Lung (tissue), 17 donors: ENCODE measurements at places on chromosomes 6 and 20. TPM values are rescaled to one million over a fixed set of nuclear protein-coding genes. Genes with fewer than 3 reads are reported as not detected.

DNA sequence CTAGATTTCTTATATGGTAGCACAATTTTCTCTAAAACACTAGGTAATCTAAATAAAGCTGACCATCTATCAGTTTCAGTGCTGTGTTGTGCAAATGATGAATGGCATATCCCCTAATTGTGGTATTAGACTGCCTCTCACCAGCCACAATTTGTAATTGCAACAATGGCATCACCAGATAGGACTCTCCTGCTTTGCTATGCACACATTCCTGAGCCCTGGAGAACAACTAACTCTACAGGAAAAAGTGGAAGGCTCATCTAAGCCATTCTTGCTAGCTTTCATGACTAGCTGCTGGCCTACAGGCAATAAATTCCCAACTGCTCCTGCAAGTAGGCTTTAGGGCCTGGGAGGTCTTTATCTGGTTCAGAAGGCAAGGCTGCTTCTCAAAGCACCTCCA, 974.1 kb downstream of the EYS start:
- no peak for DNase-seq

GRCh38 chr6:156169371-156169770, 607.8 kb upstream of the ARID1B start:
- no peak for DNase-seq

DNA sequence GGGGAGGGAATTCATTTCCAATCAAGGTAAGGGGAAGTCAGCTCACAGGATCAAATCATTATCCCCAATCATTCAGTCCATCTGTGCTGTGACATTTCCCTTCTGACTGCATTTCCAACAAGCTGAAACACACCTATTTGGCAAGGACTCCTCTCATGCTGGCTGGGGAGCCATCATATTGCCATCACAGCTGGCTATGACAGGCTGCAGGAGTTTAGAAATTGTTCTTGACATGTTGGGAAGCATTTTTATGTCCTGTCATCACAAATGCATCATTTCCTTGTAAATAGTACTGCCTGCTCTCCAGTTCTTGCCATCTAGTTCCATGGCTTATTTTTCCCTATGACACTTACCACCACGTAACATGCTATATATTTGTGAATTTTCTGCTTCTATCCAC, 113.9 kb upstream of the TMEM170B start:
- no peak for DNase-seq

DNA sequence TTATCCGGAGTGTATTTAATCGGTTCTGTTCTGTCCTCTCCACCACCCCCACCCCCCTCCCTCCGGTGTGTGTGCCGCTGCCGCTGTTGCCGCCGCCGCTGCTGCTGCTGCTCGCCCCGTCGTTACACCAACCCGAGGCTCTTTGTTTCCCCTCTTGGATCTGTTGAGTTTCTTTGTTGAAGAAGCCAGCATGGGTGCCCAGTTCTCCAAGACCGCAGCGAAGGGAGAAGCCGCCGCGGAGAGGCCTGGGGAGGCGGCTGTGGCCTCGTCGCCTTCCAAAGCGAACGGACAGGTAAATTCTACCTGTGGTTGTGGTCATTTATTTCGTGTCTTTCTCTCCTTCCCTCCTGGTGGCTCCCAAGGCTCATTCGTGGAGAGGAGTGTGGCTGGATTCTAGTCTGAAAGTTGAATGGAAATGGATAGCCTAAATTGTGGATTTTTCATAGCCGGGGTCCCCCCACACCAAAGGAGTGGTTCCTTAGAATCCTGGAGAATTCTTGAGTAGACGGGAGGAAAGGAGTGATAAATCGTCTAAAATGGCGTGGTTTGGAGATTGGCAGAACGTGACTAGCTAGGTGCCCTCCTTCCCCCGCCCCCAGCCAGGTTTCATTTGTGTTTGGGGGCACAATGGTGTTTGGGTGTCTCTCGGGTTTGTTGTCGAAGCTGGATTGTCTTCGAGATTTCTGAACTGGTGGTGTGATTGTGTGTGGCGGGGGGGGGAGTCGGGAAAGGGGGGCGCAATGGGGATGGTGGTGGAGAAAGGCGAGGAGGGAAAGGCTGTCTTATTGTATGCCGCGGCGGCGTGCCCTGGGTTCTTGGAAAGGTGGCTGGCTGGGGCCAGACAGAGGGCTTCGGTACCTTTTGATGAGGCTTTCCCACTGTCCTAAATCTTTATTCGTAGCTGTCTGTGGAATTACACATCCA, 673 bp downstream of the MARCKS start:
- DNase-seq: peak; percentile 81

DNA sequence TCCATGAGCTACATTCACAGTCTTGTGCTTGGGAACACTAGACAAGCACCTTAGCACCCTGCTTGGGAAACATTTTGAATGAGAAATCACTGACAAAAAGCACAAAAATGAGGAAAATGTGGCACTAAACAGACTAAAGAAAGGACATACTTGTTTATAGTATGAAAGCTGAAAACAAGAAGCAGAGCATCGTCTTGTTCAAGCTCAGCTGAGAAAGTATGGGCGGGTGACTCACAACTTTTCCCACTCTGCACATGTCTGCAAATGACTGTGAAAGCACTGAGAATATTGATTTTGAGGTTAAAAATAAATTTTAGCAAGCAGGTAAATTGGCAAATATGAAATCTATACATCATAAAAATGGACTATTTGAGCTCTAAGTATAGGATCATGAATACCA, 725.3 kb downstream of the COL12A1 start:
- no peak for DNase-seq

The EBF4 gene
- total RNA-seq: 8.2 TPM

- DNase-seq: no peak
These were observed 22.0 kb downstream of the STXBP5 start for GRCh38 chr6:147226163-147226724.

GRCh38 chr20:49420811-49421295, 61.6 kb downstream of the KCNB1 start:
- DNase-seq: no peak

The CST4 gene
- total RNA-seq: not detected

GRCh38 chr20:33522256-33522820, 32.4 kb downstream of the CBFA2T2 start:
- no peak for DNase-seq

GRCh38 chr6:169794317-169795055, 43.1 kb downstream of the ERMARD start:
- no peak for DNase-seq

DNA sequence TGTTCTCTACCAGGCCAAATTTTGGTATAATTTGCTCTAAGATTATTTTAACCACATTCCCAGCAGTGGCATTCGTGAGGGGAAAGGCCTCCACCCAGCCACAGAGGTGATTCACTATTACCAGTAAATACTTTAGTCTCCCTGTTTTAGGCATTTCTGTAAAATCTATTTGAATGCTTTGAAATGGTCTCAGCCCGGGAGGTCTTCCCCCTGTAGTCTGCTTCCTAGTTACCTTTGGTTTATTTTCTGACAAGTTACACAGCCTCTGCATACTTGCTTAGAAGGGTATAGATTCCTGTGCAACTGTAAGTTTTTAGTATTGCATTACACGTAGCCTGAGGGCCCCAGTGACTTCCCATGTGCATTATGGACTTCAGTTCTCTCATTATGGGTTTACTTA, 248.7 kb downstream of the C6orf118 start:
- DNase-seq: no peak

DNA sequence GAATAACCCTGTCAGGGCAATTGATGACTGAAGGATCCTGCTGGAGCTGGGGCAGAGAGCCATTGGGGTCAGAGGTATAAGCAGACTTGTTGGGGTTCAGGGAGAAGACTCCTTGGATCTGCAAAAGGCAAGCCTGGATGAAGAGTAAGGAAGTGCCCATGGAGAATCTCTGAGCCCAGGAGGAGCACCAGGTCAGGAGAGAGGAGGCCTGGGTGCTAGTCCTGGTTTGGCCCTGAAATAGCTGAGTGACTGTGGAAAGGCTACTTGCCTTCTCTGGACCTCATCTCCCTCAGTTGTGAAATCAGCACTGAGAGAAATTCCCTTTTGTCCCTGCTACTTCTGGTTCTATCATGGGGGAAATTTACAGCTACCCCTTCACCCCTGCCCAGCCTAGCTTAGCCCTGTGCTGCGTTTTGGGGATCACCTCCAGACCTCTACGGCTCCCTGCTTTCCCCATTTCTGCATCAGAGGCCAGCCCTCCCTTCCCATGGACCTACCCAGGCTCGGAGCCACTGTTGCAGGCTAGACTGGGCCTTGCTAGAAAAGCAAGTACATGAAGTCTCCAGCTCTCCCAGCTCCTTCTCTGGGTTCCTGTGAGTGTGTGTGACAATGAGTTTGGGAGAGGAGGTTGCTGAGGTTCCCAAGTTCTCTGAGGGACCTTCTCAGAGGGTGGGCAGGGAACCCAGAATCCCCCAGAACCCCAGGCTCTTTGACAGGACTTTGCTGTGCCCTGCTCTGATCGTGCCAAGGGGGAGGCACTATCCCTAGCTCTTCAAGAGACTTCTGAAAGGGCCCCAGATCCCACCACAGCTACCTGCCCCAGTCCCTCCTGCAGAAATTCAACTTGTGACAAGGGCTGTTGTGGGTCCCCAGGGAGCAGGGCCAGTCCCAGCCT, 2.3 kb upstream of the NCR2 start:
- no peak for DNase-seq

The SLC22A23 gene
- 33.6 TPM for total RNA-seq

DNA sequence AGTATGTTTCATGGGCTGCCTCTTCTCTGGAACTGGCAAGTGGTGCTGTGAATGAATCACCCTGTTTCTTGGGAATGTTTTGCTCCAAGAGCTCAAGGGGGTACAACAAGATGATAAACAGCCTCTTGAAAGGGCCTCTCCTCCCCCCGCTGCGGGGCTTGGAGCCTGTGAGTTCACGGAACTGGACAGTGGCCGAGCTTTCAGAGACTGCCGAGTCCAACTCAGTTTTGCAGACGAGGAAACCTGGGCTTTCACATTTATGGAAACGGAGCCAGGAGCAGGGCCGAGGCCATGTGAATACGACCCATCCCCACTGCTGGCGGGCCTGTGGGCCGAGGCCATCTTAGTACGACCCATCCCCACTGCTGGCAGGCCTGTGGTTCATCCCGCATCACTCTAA, 18.2 kb upstream of the SRC start:
- DNase-seq: no peak

- peak; percentile 82 for DNase-seq
These were observed 37.3 kb upstream of the BTN3A2 start for GRCh38 chr6:26327450-26328264.

The FOXC1 gene
- 6.2 TPM for total RNA-seq

DNA sequence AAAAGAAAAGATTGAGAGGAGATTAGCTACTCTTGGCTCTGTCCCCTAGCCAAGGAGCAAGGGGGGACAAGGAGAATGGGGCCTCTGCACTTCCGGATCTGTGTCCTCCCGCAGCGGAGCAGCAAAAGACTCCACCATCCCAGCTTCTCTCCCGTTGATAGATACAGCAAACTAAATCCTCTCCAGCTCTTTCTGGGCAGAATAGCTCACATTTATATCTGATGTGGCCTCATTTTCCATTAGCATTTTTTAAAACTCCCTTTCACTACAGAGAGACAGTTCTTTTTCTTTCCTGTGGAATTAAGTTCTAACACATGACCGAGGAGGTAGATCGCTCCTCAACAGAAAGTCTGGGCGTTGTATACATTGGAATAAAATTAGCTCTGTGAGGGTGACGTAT, 260.9 kb upstream of the SOX4 start:
- DNase-seq: no peak

The MYCT1 gene
- 44.5 TPM for total RNA-seq

DNA sequence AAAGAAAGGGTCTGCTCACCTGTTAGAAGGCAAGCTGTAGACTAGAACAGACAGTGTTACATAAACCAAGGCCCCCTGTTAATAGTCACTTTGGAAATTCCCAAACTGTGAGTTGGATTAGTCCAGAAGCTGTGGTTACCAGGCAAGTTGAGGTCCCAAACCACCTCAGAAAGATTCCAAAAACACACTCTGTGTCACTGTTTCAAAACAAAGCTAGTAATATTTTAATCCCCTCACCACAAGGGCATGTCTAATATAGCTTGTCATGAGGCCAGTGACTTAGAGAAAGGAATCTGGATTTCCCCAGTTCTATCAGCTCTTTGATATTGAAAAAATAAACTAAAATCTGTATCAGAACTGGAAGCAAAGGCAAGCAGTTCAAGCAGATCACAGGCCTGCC, 244.6 kb downstream of the HAO1 start:
- no peak for DNase-seq

The SNX21 gene
- 30.9 TPM for total RNA-seq
